Right hindlimb (tissue), 1 donor: ENCODE measurements at places on chromosomes 13 and 19.
A peak's percentile ranks its signal among the peaks of the same experiment; 100 is the strongest.

- DNase-seq, result no peak
Observed at GRCh38 chr13:40483601-40484000, 182.8 kb downstream of the FOXO1 start.

- DNase-seq, result no peak
Observed at GRCh38 chr13:98548230-98548629, 28.7 kb downstream of the STK24 start.

DNA sequence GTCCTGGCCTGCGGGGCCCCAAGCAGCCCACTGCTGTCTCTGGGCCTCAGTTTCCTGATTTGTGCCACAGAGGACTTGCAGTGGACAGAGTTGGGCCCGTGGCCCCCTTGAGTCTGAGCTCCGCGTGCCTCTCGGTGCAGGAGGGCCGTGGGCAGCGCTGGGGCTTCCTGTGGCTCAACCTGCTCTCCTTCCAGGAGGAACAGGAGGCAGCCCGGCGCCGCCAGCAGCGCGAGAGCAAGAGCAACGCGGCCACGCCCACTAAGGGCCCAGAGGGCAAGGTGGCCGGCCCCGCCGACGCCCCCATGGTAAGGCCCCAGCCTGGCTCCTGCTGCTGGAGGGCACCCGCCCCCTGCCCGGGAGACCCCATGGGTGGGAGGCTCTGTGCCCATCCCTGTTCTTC, 25.9 kb downstream of the PLEKHJ1 start:
- no peak for DNase-seq

DNA sequence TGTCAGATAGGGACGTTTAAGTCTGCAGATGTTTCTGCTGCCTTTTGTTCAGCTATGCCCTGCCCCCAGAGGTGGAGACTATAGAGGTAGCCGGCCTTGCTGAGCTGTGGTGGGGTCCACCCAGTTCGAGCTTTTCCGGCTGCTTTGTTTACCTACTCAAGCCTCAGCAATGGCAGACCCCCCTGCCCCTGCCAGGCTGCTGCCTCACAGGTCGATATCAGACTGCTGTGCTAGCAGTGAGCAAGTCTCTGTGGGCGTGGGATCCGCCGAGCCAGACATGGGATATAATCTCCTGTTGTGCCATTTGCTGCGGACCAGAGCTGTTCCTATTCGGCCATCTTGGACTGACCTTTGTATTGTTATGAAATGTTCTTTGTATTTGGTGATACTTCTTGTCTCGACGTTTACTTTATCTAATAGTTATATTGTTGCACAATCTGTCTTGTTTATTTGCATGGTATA, 46.3 kb downstream of the NBEA start:
- no peak for DNase-seq

GRCh38 chr13:51105046-51105445, 6.0 kb downstream of the C13orf42 start:
- DNase-seq, result no peak

DNA sequence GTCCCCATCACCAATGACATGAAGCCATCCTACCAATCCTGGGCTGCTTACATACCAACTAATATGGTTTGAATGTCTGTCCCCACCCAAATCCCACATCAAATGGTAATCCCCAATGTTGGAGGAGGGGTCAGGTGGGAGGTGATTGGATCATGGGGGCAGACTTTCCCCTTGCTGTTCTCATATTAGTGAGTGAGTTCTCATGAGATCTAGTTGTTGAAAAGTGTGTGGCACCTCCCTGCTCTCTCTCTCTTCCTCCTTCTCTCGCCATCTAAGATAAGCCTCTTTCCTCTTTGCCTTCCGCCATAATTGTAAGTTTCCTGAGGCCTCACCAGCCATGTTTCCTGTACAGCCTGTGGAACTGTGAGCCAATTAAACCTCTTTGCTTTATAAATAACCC, 53.6 kb upstream of the FAM124A start:
- DNase-seq, result no peak

DNA sequence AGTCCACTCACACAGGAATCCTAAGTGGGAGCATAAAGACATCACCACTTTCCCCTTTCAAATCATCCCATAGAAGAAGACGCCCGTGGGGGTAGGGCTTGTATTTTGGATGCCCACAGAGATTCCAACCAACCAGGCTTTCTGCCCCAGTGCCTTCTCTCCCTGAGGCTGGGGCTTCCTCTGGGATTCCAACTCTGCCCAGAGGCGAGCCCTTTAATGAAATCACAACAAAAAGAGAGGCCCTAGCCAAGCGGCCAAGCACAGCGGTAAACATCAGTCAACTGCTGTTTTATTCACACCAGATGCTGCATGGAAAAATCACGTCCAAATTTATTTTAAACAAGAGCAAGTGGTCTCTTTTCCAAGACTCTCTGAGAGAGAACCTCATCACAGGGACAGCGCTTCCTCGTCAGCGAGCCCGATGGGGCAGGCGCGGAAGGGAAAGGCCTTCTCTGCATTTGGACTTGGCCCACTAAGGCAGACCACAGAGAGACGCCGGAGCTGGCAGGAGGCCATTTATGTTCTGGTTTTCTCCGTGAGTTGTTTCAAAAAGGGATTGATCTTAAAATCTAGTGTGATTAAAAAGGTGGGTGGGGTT, 31.5 kb downstream of the ADPRHL1 start:
- peak; percentile 85 for DNase-seq
